Forelimb muscle (tissue), 1 donor: ENCODE measurements at places on chromosomes 5 and 9. TPM values are rescaled to one million over a fixed set of nuclear protein-coding genes. Genes with fewer than 3 reads are reported as not detected.
A peak's percentile ranks its signal among the peaks of the same experiment; 100 is the strongest.

GRCh38 chr9:76891874-76892273 lies 14.0 kb downstream of the PRUNE2 start:
- DNase-seq: no peak

DNA sequence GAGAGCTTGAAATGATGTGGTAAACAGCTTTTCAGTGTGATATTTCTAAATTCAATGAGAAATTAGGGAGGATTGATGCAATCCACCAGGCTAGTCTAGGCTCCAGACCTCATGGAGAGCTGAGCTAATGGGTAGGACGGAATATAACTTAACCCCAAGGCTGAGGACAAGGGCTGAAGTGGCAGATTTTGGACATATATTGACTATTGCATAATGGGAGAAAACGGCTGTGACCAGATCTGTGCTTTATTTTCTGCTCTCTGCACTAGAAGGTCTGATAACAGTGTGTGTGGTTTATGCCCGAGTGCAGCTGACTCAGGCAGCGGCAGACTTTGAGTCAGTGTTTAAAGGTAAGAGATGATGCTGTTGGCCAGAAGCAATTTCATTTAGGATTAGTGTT lies 70.6 kb downstream of the ACTBL2 start:
- no peak for DNase-seq

DNA sequence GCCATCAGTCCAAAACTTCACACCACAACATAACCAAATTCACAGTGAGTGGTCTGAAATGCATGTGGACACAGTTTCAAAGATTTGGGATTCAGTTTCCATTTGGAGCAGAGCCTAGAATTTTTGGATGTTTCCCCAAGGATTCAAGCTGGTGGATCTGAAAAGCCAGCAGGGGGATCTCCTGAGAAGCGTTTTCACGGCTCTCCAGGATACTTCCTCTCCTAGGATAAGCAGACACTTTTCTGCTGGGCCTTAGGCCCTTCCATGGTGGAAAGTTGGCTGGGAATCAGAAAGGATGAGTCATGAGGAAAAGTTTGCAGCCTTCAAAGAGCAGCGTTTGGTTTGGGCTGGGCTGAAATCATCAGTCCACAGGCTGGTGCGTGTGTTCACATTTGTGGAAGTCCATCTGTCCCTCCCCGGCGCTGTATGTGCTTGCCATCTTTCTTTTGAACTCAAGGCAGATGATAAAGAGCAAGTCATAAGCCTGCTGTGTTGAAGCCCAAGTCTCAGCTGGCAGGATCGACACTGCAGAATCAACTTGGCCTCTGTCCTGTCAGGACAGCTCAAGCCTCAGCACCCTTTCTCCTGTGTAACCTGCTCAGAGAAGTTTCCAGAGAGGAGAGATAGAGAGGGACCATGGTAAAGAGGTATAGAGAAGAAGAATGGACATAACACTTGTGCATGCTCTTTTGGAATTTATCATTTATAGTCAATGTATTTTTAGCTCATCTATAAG lies 152.6 kb upstream of the MSX2 start:
- DNase-seq: peak; percentile 77

The PIP5K1B gene
- polyA plus RNA-seq: 1.1 TPM

GRCh38 chr5:161299053-161299452 lies 247.5 kb downstream of the GABRB2 start:
- DNase-seq: no peak

The CACNA1B gene
- 0.72 TPM for polyA plus RNA-seq

GRCh38 chr5:170121321-170121720 lies 15.6 kb downstream of the FOXI1 start:
- DNase-seq: no peak

GRCh38 chr5:96880444-96881164 lies 4.3 kb downstream of the ERAP2 start:
- no peak for DNase-seq

GRCh38 chr5:158435161-158435616 lies 576.2 kb upstream of the CLINT1 start:
- no peak for DNase-seq

DNA sequence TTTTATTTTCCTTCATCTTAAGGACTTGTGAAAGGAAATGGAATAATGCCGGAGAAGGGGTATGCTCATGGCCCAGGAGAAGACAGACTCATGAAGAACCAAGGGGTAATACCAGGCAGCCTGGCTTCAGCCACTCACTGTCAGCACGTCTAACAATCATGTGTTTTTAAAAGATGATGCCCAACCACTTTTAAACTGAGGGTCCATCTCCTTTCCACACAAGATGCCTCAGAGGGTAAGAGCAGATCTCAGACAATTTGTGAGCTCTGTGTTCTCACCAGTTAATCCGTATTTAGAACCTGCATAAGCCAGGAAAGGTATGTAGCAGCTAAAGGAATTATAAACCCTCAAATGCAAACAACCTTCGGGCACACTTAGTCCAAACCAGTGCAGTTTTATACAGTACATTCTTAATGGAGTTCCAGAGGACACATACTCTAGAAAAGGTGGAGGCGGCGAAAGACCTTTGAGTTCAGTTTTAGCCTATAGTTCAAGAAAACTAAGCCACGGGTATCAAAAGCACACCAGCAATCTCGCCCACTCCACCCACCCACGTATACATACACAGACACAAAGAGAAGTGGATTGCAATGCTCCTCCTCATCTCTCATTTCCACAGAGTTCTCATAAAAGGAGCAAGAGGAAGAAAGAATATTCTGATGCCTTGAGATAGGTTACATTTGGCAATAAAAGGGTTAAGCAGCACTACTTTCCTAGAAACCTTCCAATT lies 2.6 kb downstream of the DIAPH1 start:
- no peak for DNase-seq

GRCh38 chr5:171850324-171850947 lies 64.8 kb downstream of the SMIM23 start:
- DNase-seq: no peak

GRCh38 chr5:140141241-140141640 lies 15.5 kb downstream of the IGIP start:
- no peak for DNase-seq

The C9orf153 gene
- polyA plus RNA-seq: 0.22 TPM

DNA sequence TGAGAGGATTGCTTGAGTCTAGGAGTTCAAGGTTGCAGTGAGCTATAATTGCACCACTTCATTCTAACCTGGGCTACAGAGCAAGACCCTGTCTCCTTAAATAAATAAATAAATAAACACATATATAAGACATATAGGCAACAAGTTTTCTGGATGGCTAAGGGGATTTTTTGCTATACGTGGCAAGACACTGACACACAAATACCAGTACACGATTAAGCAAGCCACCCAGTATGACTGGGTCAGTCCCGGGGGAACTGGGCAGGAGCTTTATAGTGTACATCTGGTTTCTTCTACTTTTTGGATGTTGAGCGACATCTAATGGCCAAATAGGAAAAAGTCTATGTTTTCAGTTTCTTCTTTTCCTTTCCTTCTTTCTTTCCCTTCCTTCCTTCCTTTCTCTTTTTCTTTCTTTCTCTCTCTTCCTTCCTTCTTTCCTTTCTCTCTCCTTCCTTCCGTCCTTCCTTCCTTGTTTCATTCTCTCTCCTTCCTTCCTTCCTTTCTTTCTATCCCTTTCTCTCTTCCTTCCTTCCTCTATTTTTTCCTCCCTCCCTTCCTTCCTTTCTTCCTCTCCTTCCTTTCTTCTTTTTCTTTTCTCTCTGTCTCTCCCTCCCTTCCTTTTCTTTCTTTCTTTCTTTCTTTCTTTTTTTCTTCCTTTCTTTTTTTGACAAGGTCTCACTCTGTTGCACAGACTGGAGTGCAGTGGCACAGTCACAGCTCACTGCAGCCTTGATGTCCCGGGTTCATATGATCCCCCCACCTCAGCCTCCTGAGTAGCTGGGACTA lies 47.0 kb upstream of the PLIN2 start:
- peak; percentile 39 for DNase-seq

DNA sequence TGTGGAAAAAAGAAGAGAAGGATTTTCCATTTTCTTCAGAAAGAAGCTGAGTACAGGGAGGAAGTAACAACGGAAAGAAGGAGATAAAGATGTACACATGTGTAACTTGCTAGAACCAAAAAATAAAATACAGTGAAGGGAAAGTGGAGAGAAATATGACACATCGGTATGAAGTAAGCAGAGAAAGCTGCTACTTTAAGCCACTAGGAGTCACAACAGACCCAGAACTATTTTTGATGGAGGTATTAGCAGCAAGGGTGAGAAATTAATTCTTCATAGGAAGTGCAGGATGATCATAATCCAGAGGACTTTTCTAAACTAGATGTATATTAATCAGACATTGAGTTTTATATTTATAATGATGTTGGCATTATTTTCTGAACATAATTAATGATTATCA lies 88.5 kb downstream of the FAM174A start:
- DNase-seq: no peak

GRCh38 chr5:116702776-116703175 lies 128.2 kb upstream of the SEMA6A start:
- DNase-seq: no peak

- DNase-seq: no peak
Observed at GRCh38 chr9:38164659-38165221, 95.7 kb upstream of the SHB start.

GRCh38 chr5:124948062-124948753 lies 201.8 kb upstream of the ZNF608 start:
- DNase-seq: no peak

The FGFR4 gene
- polyA plus RNA-seq: 178 TPM

DNA sequence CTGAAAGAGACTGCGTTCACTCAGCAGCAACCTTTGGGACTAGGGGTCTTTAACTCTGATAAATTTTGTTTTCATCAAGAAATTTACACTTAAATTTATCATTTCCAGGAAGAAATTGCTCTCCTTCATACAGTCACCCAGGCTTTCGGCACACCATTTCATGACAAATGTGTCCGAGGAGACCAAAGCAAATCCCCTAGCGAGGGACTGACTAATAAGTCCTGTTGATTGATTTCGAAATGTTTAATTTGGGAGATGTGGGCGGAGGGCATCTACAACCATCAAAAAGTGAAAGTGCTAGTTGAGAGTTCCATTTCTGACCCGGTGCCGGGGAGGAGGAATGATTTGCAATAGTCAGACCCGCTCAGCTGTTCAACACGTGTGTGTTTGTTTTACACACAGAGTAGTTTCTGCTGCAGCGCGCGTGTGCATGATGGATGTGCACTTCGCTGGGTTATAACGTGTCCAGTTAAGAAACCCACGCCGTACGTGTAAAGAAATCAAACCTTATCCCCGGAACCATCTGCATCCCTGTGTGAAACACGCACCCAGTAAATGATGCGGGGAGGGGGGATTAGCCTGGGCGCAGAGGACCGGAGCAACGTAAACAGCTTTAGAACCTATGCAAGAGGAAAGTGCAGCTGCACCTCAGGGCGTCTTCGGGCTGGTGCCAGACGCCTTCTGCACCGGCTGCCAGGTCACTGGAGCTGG lies 845 bp upstream of the NR4A3 start:
- DNase-seq: no peak

The SPINK6 gene
- polyA plus RNA-seq: not detected

DNA sequence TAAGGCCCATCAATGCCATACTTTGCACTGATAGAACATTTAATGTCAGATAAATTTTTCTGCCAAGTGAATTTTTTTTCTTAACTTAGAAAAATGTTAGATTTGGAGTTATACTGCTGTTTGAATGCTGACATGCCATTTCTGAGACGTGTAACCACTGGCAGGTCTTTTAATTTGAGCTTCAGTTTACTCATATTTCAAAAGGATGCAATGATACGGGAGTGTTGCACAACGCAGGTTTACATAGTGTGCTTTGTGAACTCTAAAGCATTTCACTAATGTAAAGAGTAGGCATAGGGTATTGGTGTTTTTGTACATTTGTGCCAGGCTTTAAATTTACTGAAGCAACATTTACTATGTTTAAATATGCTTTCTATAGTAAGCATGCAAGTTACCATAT lies 4.2 kb downstream of the ZBTB43 start:
- DNase-seq: no peak
